Mucosa of descending colon (tissue), 3 donors: ENCODE measurements at places on chromosomes 11 and 22.

DNA sequence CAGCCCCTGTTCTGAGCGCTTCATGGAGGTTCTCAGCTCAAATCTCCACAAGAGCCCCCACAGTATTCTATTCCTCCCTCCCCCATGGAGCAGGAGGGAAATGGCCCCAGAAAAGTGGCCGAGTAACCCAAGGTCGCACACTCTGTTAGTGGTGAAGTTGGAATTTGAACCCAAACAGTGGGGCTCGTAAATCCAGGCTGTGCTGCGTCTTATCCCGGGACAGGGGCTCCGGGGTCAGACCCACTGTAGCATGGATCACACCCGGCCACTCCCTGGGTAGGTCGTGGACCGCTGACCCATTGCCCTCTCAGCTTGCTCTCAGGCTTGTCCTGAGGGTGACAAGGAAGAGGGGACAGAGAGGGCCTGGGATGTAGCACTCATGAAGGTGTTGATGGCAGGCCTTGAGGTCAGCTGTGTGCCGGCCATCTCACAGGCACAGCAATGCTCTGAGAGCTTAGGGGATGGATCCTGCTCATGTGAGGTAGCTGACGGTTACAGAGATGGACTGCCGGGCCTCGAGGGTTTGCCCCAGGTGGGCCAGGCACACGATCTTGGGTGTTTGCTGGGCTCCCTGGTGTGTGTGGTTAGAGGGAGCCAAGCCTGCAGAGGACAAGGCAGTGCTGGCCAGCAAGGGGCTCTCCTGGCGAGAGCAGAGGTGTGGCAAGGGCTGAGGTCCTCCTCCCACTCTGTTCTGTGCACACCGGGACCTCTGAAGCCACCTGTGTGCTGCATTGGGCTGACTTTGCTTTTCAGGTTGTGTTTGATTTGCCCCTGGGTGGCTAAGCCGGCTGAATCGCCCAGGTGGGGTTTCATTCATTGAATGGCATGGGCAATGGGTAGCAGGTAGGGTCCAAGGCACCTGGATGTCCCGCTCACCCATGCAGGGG, 2.3 kb upstream of the FGF19 start:
- peak; percentile 50 for DNase-seq

DNA sequence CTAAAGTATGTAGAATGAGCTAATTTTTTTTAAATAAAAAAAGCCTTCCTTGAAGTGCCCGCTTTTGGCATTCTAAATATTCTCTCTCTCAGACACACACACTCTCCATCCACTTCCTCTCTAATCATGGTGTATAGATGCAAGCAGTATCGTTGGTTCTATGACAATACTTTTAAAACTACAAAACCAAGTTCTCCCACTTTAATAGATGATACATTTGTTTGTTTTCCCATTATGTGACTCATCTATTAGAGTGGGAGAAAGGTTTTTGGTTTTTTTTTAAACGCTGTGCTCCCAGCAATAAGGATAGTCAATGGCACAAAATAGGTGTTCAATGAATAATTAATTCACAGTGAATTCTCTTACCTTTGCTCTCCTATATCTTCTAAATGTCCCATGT, 44.6 kb downstream of the FZD4 start:
- DNase-seq: no peak

- no peak for DNase-seq
These were observed 13.7 kb downstream of the NFRKB start for GRCh38 chr11:129881570-129882170.

GRCh38 chr22:42919199-42919598, 62.1 kb upstream of the ARFGAP3 start:
- peak; percentile 3 for DNase-seq

DNA sequence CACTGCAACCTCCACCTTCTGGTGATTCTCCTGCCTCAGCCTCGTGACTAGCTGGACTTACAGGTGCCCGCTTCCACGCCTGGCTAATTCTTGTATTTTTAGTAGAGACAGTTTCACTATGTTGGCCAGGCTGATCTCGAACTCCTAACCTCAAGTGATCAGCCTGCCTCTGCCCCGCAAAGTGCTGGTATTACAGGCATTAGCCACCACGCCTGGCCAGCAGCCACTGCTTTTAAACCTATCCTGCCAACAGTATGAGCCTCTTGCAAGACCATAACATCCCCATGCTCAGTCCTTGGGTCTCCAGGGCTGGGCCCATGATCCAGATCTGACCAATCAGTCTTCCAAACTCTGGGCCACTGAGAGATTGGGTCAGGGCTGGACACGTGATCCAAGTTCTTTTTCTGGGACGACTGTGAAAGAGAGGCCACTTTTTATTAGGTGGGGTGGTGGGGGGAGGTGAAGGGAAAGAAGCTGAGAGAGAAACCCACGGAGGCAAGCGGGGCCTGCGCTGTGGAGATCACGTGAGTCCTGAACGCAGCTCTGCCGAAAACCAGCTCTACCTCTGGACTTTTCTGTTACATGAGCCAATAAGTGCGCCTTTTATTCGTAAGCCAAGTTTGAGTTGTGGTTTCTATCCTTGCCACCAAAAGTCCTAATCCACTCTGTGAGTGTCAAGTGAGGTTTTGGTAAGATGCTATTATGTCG, 17.9 kb downstream of the ASPHD2 start:
- no peak for DNase-seq

GRCh38 chr22:47275605-47276449, 513.4 kb downstream of the TBC1D22A start:
- DNase-seq: no peak

- no peak for DNase-seq
These were observed 62.1 kb upstream of the AMOTL1 start for GRCh38 chr11:94705891-94706615.

DNA sequence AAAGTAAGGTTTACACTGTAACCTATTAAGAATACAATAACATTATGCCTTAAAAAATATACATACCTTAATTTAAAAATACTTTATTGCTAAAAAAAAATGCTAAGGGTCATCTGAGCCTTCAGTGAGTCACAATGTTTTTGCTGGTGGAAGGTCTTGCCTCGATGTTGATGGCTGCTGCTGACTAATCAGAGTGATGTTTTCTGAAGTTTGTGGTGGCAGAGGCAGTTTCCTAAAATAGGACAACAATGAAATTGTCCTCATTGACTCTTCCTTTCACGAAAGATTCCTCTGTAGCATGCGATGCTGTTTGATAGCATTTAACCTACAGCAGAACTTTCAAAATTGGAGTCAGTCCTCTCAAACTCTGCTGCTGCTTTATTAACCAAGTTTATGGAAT, 97.6 kb downstream of the FAT3 start:
- DNase-seq: no peak

DNA sequence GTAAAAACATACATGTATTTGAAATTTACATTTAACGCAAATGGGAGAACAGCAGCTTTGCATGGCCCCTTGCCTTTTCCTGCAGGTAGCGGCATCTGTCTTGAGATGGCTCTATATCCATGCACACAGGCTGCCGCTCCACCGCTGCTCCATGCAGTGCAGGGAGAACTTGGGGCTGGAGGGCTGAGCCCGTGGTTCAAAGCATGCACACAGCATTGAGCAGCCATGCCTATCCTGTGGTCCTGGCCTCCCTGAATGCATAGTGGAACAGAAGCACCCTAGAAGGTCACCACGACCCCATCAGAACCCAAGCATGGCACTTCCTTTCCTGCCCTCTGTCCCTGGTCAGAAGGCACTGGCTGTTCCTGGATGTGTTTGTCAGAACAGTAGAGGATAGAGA, 35.0 kb upstream of the TP53I11 start:
- no peak for DNase-seq

- no peak for DNase-seq
These were observed 27.8 kb downstream of the FCHSD2 start for GRCh38 chr11:73114110-73114834.

- no peak for DNase-seq
These were observed 1.9 kb downstream of the CRYBB1 start for GRCh38 chr22:26615830-26616435.

DNA sequence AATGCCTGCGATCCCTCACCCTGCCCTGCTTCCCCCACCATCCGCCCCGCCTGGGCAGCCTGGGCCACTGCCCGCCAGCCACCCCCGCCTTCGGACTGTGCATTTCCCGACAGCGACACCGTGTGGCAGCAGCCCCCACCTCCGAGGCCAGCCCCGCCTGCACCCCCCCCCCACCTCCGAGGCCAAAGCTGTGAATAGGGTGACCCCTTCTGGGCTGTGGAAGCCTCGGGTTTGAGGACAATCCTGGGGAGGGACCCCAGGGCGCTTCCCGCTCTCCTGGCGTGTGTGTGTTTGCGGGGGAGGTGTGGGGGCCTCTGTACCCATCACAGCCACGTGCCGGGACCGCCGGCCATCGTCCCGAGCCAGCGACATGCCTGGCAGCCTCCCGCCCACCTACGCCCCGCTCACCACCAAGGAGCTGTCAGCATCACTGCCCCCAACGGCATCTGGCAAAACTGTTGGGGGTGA, 33.8 kb upstream of the PPARA start:
- peak; percentile 97 for DNase-seq

- DNase-seq: no peak
These were observed 27.8 kb upstream of the GGTLC2 start for GRCh38 chr22:22616636-22617035.

DNA sequence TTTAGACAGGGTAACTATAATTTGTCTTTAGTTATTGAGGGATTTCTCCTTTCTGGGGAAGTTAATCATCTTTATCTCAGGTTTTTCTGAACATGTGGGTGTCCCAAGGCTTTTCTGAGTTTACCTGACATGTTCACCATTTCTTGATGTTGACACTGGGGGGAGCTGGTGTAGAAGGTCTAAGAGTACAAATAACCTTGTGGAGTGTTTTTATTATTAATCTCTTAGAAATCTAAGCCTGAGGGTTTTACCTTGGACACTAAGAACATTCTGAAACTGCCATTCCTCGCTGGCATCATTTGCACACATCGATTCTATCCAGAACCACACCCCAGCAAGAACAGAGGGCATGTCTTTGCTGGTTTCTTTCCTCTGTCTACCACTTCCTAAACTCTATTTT, 15.6 kb upstream of the C11orf91 start:
- no peak for DNase-seq

DNA sequence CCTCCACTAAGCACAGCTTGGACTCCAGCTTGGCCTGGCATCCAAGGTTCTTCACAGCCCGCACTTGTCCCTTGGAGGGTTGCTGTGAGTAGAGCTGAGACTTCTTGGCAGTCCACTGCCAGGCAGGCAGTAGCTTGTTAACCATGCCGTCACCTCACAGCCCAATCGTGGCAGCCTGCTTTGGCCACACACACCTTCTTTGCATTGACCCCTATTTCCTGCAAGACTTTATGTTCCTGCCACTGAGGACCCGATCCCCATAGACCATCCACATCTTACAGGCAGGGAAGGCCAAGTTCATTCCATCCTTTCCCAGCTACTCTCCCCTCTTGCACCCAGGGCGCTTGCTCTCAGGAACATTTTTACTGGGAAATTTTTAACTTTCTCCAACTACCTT, 2.5 kb upstream of the PYGM start:
- DNase-seq: no peak

DNA sequence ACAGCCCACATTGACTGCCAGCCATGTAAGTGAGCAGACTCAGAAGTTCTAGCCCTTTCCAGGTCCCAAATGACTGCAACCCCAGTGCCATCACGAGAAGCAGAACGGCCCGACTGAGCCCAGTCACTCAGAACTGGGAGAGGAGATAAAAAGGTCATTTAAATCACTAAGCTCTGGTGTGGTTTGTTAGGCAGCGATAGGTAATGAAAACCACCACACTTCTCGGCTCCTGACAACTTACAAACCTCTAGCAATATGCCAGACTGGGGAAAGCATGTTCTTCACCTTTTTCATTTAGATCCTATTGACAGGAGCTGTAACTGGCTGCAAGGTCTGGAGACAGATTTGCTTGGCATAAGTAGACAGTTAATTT, 6.7 kb downstream of the SLC15A3 start:
- no peak for DNase-seq

DNA sequence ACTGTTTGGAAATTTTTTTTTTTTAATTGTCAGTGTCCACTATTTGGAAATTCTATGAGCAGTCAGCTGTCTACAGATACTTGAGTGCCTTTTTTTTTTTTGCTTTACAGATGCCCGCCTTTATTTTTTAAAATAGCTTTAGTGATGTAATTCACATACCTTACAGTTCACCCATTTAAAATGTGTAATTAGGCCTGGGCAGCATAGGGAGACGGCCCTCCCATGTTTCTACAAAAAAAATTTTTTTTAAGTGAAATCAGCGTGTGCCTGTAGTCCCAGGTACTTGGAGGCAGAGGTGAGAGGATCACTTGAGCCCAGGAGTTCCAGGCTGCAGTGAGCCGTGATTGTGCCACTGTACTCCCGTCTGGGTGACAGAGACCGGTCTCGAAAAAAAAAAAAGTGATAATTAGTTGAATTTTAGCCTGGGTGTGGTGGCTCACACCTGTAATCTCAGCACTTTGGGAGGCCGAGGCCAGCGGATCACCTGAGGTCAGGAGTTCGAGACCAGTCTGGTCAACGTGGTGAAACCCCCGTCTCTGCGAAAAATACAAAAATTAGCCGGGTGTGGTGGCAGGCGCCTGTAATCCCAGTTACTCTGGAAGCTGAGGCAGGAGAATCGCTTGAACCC, 1.5 kb downstream of the ZNF143 start:
- DNase-seq: peak; percentile 36

- DNase-seq: no peak
These were observed 39.6 kb downstream of the BUD13 start for GRCh38 chr11:116733043-116733755.

DNA sequence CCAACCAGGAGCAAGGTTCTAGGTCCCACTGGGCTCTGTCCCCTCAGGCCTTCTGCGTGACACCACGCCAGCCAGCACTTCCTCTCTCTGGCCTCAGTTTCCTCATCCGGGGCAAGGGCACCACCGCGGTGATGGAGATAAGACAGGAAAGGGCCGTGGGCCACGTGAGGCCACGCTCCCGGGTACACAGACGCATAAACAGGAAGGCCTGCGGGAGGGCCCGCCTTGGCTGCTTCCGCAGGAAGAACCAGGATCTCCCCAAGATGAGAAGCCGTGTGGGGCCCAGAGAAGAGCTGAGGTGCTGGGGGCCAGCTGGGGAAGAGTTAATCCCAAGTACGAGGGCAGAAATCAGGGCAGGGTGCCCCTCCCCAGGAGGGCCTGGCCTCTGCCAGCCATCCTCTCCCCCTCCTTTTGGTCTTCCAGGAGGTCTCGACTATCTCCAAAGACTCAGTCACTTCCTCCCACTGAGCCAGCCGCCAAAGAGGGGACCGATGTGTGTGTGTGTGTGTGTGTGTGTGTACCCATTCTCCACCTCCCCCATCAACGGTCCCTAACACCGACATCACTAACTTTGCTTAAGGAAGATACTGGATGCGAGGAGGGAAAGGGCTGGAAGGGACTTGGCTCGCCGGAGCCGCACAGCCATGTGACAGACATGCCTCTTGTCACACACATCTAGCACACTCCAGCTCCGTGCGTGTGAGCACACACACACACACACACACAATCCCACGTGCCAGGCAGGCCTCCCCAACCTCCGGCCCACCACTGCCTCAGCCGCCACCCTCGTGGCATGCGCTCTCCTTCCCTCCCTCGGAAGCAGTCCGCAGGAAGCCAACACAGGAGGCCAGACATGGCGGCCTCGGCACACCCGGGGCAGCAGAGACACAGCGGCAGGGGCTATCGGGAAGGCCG, 1.4 kb downstream of the MFNG start:
- DNase-seq: peak; percentile 94

GRCh38 chr11:72935700-72936099, 121.5 kb downstream of the ATG16L2 start:
- no peak for DNase-seq

GRCh38 chr11:68270196-68271022, 1.4 kb downstream of the C11orf24 start:
- DNase-seq: no peak

GRCh38 chr11:107836851-107837250, 21.7 kb downstream of the SLC35F2 start:
- no peak for DNase-seq
